ENCODE measurements at places on chromosomes 3 and 15. TPM values are rescaled to one million over a fixed set of nuclear protein-coding genes. Genes with fewer than 3 reads are reported as not detected.

The GOLGA6B gene
- not detected for polyA plus RNA-seq

The NRG4 gene
- polyA plus RNA-seq = 5.7 TPM

DNA sequence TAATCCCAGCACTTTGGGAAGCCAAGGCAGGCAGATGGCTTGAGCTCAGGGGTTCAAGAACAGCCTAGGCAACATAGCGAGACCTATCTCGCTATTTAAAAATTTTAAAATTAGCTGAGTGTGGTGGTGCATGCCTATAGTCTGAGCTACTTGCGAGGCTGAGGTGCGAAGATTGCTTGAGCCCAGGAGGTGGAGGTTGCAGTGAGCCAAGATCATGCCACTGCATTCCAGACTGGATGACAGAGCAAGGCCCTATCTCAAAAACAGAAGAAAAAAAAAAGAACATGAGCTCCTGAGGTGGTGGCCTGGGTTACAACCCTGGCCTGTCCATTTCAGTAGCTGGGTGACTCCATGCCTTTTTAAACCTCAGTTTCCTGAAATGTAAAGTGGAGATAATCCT lies 7.2 kb downstream of the DNASE1L3 start:
- no peak for DNase-seq

GRCh38 chr3:24359645-24360462 lies 134.8 kb downstream of the THRB start:
- DNase-seq = no peak

DNA sequence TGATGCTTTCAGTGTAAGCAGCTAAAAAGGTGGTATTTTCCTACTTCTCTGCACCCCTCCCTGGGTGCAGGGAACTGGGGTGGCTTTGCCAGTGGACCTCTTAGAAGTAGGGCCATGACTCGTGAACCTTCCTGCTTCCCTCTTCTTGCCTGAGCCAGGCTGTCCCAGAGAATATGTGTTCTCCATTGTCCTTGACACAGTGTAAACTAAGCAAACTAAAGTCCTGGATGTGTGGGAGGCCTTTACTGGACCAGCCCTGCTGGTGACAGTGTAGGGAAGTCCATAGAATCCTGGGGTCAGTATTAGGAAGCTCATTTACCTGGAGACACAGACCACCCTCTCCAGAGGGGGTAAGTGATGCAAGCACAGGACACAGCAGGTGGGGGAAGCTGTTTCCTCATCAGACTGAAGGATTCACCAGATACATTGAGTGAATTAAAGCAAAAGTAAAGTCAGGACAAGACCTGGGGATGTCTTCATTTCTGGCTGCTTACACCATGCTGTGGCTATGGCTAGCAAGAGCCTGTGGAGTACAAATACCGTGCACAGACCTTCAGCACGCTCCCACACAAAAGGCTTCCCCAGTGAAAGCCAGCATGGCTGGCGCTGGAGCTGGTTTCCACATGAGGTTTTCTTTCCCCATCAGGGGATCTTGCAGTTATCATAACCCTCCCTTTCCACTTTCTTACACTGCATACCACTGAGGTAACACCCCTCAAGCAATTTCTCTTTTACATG lies 64.8 kb upstream of the LPP start:
- DNase-seq = no peak

DNA sequence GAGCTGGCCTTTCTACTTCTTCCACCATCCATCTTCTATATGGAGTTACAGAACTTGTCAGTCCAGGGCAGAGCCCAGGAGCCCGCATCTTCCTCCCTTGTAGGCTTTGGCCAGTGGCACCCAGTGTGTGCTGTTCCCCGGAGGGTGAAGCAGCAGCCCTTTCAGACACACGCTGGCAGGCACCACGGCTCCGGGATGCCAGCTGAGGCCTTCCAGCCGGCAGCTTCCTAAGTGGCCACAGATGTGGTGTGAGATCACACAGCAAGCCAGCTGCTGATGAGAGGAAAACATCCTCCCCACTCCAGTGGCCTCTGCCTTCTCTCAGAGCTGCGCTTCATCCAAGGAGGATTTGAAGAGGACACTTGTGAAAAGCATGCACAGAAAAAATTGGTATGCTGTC lies 24.1 kb downstream of the CRABP1 start:
- DNase-seq = no peak

- no peak for DNase-seq
Measured at GRCh38 chr15:101138913-101139880, 112.7 kb downstream of the CHSY1 start.
